ENCODE measurements at places on chromosomes 6 and 20.

GRCh38 chr20:18390201-18390600 lies 76.6 kb downstream of the DZANK1 start:
- no peak for DNase-seq

GRCh38 chr6:40802481-40802880 lies 215.3 kb upstream of the LRFN2 start:
- DNase-seq, result no peak

GRCh38 chr20:46062151-46062550 lies 27.6 kb downstream of the NCOA5 start:
- peak; percentile 20 for DNase-seq

DNA sequence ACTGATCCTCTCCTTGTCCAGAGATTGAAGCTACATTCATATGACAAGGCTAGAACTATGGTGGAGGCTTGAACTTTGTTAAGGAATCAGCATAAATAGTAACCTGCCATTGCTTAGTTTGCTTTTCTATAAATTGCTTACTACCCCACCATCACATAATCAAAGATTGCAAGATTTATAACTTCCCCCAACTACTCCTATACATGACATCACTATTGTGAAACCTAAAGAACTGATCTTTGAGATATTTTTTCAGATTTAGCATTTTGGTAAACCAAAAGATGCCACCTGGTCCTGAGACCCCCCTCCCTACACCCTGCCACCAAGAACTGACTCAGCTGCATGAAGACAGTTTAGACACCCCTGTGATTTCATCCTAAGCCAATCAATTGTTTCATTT lies 385.3 kb downstream of the CDC5L start:
- DNase-seq, result no peak
